ENCODE measurements at places on chromosomes 1 and 21. TPM values are rescaled to one million over a fixed set of nuclear protein-coding genes. Genes with fewer than 3 reads are reported as not detected.

- H3K27ac ChIP-seq = no peak overlapping the region
- H3K36me3 ChIP-seq = no peaks in the 10 kb centered on the region
- no peaks in the 10 kb centered on the region for H3K27me3 ChIP-seq
- no peaks in the 10 kb centered on the region for H3K4me1 ChIP-seq
Measured at GRCh38 chr1:25193229-25193628, 39.1 kb downstream of the SYF2 start.

DNA sequence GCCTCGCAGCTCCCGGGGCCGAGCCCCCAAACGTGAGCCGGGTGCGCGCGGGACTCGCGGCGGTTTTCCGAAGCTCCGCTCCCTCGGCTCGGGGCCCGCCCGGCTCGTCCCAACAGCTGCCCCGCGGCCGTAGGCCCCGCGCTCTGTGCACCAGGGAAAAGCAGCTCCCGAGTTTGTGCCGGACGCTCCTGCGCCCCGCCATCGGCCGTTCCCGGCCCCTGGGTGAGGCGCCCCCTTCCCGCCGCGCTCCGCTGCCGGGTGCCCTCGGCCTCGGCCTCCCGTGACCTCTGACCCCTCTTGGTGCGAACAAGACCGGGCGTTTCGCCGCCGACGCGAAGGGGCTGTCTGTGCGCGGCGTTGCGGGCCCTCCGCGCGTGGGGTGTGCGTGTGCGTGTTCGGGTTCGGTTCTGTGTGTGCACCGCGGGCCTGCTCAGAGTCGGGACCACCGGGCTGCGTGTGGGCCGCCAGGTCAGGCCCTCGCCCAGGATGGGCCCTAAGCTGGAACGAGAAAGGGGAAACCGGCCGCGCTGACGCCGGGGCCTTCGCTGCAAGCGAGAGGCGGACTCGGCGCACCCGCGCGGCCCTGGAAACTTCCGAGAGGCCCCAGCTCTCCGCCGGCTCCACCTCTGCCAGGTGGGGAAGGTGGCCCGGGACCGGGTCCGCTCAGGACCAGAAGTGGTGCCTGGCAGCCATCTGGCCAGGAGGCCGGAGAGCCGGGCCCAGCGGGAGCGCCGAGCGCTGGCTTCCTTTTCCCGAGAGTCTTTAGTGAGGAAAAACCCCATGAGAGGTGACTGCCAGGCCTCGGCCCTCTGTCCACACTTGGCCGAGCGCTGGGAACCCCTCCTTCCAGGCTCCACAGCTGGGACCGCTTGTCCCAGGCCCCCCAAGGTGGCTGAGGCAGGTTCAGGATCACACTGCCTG is 1.9 kb downstream of the PRDM16 start:
- DNase-seq = no peak
- no peaks in the 10 kb centered on the region for H3K27me3 ChIP-seq
- H3K4me3 ChIP-seq = no peak overlapping the region
- H3K4me1 ChIP-seq = no peaks in the 10 kb centered on the region
- no peaks in the 10 kb centered on the region for H3K36me3 ChIP-seq
- peak overlapping the region; percentile 26 for H3K27ac ChIP-seq

GRCh38 chr1:201508809-201509208 is 1.9 kb upstream of the CSRP1 start:
- no peak for DNase-seq
- H3K4me1 ChIP-seq = peaks cover 13% of the 10 kb centered on the region
- no peak overlapping the region for H3K27ac ChIP-seq
- no peaks in the 10 kb centered on the region for H3K27me3 ChIP-seq

- H3K27ac ChIP-seq = peak overlapping the region; percentile 30
- peaks cover 48% of the 10 kb centered on the region for H3K4me1 ChIP-seq
- H3K36me3 ChIP-seq = no peaks in the 10 kb centered on the region
- H3K27me3 ChIP-seq = no peaks in the 10 kb centered on the region
- H3K4me3 ChIP-seq = no peak overlapping the region
Measured at GRCh38 chr1:24541711-24542346, 14.1 kb upstream of the NCMAP start.

DNA sequence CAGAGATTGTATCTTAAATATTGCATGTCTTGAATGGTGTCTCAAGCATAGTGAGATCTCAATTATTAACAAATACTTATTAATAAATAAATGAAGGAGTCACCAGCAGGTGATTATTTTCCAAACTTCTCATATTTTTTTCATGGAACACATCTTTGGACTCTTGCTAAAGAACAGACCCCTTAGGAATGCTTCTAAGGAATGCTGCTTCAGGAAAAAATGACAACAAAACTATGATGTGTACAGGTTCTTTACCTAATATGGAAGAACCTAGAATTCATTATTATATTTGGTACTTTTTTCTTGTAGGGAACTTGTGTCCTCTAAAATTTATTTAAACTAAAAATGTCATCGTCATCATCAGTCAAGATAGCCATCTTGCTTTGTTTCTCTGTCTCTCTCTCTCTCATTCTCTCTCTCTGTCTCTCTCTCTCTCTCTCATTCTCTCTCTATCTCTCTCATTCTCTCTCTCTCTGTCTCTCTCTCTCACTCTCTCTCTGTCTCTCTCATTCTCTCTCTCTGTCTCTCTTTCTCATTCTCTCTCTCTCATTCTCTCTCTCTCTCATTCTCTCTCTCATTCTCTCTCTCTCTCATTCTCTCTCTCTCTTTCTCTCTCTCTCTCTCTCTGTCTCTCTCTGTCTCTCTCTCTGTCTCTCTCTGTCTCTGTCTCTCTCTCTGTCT is 63.0 kb upstream of the ETS2 start:
- no peaks in the 10 kb centered on the region for H3K36me3 ChIP-seq
- no peaks in the 10 kb centered on the region for H3K27me3 ChIP-seq

GRCh38 chr1:34060901-34061415 is 104.1 kb downstream of the CSMD2 start:
- peaks cover 14% of the 10 kb centered on the region for H3K27me3 ChIP-seq
- H3K4me1 ChIP-seq = no peaks in the 10 kb centered on the region
- no peaks in the 10 kb centered on the region for H3K36me3 ChIP-seq

GRCh38 chr1:116794804-116795481 is 40.7 kb downstream of the CD2 start:
- no peak overlapping the region for H3K4me3 ChIP-seq
- H3K4me1 ChIP-seq = no peaks in the 10 kb centered on the region
- no peaks in the 10 kb centered on the region for H3K27me3 ChIP-seq
- no peak for DNase-seq
- H3K27ac ChIP-seq = no peak overlapping the region

GRCh38 chr1:207453710-207454045 is 450 bp upstream of the CR2 start:
- H3K4me3 ChIP-seq = peak overlapping the region; percentile 49
- no peak overlapping the region for H3K27ac ChIP-seq
- H3K4me1 ChIP-seq = peaks cover 6% of the 10 kb centered on the region
- H3K36me3 ChIP-seq = no peaks in the 10 kb centered on the region

DNA sequence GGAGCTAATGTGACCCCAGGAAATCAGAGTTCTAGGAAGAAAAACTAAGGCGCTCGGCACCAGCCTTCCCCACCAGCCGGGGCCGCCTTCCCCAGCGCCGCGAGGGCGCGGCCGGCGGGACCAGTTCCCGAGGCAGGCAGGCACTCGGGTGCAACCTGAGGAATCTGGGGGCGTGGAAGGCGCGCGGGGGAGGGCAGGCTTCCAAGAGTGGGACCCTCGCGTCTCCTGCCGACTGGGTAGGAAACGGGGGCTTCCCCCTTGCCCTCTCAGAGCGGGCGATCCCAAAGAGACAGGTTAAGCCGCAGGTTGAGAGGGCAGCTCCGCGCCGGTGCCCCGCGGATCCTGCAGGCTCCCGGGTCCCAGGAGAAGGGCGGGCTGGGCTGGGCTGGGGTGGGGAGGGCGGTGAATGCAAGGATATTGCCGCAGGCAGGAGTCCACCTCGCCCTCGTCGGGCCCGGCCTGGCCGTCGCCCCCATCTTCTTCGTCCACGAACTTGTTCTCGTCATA is 431 bp downstream of the ARPC5 start:
- peaks cover 11% of the 10 kb centered on the region for H3K36me3 ChIP-seq
- no peak for DNase-seq
- H3K4me3 ChIP-seq = peak overlapping the region; percentile 79
- H3K27ac ChIP-seq = peak overlapping the region; percentile 85
- H3K4me1 ChIP-seq = peaks cover 6% of the 10 kb centered on the region
- no peaks in the 10 kb centered on the region for H3K27me3 ChIP-seq

DNA sequence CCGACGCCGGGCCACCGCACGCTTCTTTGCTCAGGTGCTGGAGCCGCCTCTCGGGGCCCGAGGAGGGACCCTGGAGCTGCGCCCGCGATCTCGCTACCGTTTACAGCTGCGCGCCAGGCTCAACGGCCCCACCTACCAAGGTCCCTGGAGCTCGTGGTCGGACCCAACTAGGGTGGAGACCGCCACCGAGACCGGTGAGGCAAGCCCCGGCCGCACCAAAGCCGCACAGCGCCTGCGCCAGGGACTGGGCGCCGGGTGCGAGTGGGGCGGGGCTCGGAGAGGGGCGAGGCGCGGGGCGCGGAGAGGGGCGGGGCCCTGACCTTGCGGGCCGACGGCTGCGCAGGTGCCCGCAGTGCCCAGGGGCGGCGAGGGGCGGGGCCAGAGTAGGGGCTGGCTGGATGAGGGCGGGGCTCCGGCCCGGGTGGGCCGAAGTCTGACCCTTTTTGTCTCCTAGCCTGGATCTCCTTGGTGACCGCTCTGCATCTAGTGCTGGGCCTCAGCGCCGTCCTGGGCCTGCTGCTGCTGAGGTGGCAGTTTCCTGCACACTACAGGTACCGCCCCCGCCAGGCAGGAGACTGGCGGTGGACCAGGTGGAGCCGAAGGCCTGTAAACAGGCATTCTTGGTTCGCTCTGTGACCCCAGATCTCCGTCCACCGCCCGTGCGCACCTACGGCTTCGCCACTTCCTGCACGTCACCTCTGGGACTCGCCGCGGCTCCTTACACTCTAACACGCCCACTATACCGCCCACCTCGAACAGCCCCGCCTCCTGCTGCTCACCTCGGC is 9.8 kb upstream of the CDC20 start:
- peak overlapping the region; percentile 65 for H3K4me3 ChIP-seq
- H3K36me3 ChIP-seq = no peaks in the 10 kb centered on the region
- DNase-seq = peak; percentile 85

Gene SAMD11
- 11.5 TPM for total RNA-seq

GRCh38 chr1:209368864-209369598 is 214.5 kb upstream of the CAMK1G start:
- no peaks in the 10 kb centered on the region for H3K27me3 ChIP-seq
- H3K4me1 ChIP-seq = no peaks in the 10 kb centered on the region
- no peaks in the 10 kb centered on the region for H3K36me3 ChIP-seq
- H3K4me3 ChIP-seq = no peak overlapping the region
- no peak overlapping the region for H3K27ac ChIP-seq
- no peak for DNase-seq

Gene EXTL1
- 0.15 TPM for total RNA-seq

DNA sequence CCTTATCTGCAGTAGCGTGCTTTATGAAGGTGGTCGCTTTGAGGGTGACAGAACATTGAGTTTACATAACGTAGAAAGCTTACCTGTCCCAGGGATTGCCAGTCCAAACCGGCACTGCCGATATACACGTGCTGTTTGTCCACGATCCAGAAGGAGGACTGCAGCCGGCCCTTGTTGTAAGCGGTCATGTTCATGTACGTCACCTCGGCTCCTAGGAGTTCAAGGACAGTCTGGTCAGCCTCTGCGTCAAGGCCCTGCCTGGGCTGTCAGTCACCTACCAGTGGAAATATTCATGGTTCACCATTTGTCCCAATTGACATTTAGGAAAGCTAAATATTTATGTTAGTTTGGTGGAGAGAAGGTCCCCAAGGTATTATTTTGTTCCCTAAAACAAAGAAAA is 221.0 kb upstream of the MAP1LC3C start:
- peaks cover 20% of the 10 kb centered on the region for H3K27me3 ChIP-seq
- H3K4me3 ChIP-seq = no peak overlapping the region
- no peaks in the 10 kb centered on the region for H3K4me1 ChIP-seq
- no peak for DNase-seq

DNA sequence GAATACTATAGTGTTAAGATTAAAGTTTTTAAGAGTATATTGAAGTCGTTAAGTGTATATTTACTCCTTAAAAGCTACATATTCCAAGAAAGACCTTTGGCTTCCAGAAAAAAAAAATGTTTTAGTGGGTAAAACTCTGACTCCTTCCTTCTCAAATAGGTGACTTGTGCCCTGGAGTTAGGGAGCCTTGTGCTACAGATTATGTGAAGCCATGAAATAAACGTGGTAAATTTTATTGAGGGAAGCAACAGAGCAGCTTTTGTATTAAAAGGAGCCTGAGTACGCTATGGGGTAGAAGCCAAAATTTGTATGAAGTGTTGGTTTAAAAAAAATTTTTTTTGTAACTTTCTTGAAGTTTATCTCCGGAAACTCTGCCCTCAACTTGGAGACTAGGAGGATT is 994 bp downstream of the RO60 start:
- no peak for DNase-seq
- H3K4me3 ChIP-seq = peak overlapping the region; percentile 77
- peaks cover 11% of the 10 kb centered on the region for H3K4me1 ChIP-seq
- H3K27ac ChIP-seq = peak overlapping the region; percentile 93
- no peaks in the 10 kb centered on the region for H3K27me3 ChIP-seq

DNA sequence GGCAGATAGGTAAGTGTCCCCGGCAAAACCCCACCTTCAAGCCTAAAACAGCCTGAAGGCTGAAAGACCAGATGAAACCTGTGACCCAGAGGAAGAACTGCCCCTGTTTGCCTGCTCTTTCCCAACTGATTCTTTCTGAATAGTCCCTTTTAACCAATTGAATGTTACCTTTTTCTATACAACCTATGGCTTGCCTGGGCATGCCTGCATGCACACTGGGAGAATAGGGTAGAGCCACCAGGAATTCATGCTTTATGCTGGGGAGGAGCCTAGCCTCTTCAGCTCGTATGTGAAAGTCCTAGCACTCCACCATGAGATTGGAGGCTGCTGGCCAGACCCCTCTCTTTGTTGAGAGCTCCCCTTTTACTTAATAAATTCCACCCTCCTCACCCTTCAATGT is 340.0 kb downstream of the PTBP2 start:
- H3K4me1 ChIP-seq = no peaks in the 10 kb centered on the region
- DNase-seq = no peak
- H3K4me3 ChIP-seq = no peak overlapping the region

DNA sequence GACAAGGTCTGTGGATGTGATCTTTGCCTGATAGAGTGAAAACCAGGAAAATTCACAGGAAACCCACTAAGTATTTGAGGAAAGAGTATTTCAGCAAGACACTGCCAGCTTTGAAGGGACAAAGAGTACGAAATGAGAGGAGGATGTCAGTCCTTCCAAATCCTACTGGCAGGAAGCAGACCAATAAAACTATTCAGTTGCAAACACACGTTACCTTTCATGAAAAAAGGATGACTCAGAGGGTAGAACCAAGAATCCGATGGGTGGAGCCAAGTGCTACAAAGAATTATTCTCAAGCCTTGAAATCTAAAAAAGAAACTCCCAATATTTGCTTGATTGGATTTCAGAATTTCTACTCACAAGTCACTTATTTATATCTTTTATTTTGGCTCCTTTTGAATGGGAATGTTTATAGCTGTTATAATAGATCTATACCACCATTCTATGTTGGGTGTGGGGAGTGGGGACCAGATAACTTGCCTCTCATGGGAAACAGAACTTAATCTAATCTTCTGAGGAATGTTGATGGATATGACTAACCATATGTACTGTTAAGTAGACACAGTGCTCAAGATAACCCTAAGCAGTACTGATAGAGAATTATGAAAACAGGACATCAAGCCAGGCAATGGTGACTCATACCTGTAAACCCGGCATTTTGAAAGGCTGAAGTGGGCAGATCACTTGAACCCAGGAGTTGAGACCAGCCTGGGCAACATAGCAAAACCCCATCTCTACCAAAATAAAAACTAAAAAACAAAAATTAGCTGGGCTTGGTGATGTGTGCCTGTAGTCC is 19.3 kb upstream of the HEATR1 start:
- H3K27me3 ChIP-seq = peaks cover 4% of the 10 kb centered on the region
- H3K27ac ChIP-seq = no peak overlapping the region
- DNase-seq = no peak
- no peak overlapping the region for H3K4me3 ChIP-seq
- 0 out of 2 replicates have a peak, but pooled peaks cover 4% of the 10 kb centered on the region for H3K4me1 ChIP-seq

Measured in HCT116 (cell line).